BE2C (cell line): ENCODE measurements at places on chromosomes 4 and X.

- no peak for DNase-seq
Observed at GRCh38 chr4:159608436-159608835, 505.6 kb downstream of the RAPGEF2 start.

DNA sequence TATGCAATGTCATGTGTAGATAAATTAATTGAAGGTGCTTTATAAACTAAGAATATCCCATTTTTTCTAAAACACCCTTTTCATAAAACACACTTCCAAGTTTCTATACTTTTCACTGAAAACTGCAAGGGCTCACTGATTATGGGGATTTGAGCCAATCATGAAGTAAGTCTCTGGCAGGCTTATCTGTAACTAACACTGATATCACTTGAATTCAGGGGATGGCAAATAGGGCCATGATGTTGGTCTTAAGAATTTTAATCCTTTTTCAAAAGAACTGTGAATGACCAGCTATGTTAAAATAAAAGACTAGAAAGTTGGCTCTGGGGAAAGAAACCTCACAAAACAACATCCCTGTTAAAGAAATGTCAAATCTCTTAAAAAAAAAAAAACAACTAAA is 13.0 kb upstream of the SEC24D start:
- DNase-seq: no peak

- no peak for DNase-seq
Observed at GRCh38 chr4:2932951-2933565, 30.1 kb downstream of the NOP14 start.

DNA sequence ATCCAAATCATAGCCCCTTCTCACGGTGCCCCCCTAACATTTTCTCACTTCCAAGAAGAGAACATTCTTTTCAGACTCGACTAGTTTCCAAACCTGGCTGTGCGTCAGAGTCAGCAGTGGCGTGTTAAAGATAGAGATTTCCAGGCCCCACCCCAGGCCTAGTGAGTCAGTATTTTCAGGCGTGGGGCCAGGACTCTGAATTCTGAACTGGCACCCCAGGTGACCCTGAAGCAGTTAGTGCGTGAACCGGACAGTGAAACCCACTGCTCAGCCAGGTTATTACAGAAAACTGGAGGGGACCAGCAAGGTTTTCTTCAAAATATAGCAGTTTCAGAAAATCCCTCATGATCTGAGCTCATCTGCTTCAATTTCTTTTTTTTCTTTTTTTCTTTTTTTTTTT is 35.0 kb upstream of the BCOR start:
- no peak for DNase-seq

- DNase-seq: no peak
Observed at GRCh38 chr4:896216-896615, 35.9 kb downstream of the GAK start.

- DNase-seq: no peak
Observed at GRCh38 chr4:152992027-152992426, 55.9 kb downstream of the FHDC1 start.

- DNase-seq: no peak
Observed at GRCh38 chrX:4277122-4277521, 563.7 kb upstream of the PRKX start.

DNA sequence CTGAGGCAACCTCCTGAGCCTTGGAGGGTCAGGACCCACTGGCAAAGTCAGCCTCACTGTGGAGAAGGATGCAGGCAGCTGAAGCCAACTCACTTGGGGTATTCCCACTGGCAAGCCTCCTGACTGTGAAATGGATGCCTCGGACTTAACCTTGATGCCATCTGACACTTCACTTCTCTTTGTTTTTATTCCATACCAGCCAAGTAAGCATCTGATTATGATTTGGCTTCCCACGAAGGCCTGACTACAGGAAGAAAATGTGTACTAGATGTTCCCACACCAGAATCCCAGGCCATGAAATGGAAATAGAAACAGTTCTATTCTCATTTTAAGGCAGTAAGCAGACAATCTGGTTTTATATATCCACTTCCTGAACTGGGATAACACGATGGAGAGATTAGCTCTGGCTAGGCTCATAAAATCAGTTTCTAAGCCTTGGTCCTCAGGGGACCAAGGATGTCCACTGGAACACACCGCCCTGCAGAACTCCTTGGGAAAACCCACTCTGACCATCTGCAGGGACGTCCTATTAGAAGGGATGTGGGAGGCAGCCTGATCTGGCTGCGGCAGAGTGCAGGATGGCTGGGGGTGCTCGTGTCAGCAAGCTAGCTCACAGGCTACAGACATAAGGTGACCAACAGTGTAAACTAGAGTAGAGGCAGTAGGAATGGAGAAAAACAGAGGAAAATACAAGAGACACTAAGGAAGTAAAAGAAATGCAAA is 89.3 kb downstream of the TSPAN5 start:
- DNase-seq: no peak

DNA sequence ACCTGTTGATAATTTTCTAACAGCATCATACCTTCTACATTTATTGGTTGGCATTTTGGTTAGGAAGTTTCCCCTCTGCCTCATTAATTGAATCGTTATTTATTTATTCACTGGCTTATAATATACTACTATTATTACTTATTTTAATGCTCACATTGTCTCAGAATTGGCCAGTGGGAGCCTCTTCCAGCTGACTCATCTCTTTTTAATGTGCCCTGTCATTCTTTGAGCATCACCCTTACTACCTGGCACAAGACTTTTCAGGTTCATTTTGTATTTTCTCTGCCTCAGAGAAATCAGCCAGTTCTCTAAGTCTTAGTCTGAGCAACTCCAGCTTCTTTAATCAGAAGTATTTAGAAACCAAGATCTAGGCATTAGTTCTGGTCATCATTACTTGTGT is 60.3 kb upstream of the PRRG3 start:
- no peak for DNase-seq

DNA sequence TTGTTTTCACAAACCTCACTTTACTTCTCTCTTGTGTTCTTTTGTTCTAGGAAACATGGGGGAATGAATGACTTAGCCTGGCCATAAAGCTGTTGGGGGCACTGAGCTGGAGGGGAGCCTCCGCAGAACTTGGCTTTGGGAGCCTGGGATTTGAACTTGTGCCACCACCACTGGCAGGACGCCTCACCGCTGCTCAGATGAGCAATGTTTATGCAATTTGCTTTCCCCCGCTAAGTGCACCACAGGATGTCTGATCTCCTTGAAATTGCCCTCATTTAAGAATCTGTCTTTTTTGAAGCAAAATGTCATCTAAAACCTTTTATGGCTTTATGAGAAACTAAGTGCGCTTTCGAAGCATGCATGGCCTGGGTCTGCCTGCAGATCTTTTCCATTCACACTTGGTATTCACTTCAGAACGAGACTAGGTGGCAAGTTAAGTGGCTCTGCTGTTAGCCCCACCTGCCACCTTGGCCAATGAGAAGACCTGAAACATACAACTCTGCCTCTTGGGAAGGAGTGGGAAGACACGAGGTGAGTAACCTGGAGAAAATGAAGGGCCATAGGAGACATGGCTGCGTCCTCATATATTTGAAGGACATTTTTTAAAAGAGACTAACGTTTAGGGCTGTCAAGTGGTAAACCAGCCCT is 119.3 kb downstream of the LDB2 start:
- DNase-seq: no peak

- DNase-seq: no peak
Observed at GRCh38 chrX:71650333-71650969, 16.9 kb upstream of the LOC101059915 start.

GRCh38 chr4:65671372-65671771 is 1.1 kb upstream of the EPHA5 start:
- DNase-seq: no peak

DNA sequence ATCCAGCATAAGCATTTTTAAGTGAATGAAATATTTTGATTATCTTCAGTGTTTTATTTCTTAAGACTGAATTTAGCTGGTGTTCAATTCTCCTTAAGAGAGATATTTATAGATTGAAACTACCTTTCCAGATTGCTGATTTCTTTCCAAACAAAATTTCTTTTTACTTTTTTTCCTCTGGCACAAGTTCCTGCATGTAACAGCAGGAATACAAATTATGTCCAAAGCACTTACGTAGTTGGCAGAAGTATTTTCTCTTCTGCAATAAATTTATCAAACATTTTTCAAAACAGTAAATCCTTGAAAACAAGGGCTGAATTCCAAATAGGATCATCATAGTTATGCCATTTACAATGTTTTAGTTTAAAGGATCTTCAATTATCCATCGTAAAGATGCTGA is 412.6 kb downstream of the IQCM start:
- DNase-seq: no peak

DNA sequence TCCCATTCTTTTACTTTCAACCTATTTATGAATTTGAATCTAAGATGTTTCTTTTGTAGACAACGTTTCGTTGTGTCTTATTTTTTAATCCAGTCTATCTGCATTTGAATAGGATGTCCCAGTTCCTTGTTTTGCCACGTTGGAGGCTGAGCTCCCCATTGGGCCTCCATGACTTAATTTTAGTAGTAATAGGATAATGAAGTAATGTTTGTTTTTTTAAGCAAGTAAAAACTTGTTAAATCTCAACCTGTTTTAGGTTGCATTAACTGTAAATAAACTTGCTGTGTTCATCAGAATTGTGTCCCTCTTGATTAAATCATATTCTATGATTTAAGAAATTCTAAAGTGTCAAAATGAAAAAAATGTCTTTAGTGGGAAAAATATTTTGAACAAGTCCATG is 25.3 kb downstream of the SLAIN2 start:
- DNase-seq: no peak

DNA sequence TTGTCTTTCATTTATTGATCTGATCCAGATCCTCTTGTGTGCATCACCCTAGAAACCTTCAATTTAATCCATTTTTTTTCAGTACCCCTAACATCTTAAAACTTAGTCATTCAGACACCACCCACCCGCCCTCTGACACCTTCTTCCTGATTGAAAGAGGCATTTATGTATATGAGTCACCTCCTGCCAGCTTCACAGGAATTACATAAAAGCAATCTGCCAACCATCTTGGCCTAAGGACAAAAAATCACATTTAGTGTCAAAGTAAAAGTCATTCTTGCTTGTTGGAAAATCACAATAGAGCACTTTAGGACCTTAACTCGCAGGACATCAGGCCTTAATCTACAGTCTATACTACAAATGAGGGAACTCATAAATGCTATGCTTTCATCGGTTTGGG is 52.1 kb downstream of the NDST3 start:
- no peak for DNase-seq

GRCh38 chr4:124055336-124055735 is 657.2 kb downstream of the ANKRD50 start:
- DNase-seq: no peak

DNA sequence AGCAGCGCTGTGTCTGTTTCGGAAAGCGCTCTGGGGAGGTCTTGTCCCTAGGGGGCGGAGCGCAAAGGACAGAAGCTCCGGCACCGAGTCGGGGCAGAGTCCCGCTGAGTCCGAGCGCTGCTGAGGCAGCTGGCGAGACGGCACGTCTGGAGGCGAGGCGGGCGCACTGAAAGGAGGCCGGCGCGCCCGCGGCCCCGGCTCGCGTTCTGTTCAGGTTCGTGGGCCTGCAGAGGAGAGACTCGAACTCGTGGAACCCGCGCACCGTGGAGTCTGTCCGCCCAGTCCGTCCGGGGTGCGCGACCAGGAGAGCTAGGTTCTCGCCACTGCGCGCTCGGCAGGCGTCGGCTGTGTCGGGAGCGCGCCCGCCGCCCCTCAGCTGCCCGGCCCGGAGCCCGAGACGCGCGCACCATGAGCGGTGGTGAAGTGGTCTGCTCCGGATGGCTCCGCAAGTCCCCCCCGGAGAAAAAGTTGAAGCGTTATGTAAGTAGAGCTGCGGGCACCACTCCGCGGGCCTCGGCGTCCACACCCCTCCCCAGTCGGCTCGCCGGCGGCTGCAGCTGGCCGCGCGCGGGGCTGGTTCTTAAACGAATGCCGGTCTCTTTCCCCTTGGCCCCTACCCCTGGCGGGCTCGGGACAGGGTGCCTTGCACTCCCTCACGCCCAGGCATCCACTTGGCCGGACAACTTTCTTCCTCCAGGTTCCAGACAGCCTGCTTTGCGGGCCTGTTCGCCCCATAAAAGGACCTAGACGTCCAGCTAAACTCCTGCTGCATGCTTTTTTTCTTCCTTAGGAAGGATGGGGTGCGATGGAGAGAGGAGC is at the start of gene GAB1:
Gene GAB1, plus strand, starts transcription at position 96 of the 819 bp plus-strand sequence. Its CDS starts 313 bp downstream, at position 409.
- peak; percentile 83 for DNase-seq
